ENCODE measurements at places on chromosomes 1 and 21.

- no peak for DNase-seq
Observed at GRCh38 chr1:23643736-23644554, 47.7 kb upstream of the RPL11 start.

GRCh38 chr1:223343692-223344091 is 20.3 kb downstream of the SUSD4 start:
- no peak for DNase-seq

DNA sequence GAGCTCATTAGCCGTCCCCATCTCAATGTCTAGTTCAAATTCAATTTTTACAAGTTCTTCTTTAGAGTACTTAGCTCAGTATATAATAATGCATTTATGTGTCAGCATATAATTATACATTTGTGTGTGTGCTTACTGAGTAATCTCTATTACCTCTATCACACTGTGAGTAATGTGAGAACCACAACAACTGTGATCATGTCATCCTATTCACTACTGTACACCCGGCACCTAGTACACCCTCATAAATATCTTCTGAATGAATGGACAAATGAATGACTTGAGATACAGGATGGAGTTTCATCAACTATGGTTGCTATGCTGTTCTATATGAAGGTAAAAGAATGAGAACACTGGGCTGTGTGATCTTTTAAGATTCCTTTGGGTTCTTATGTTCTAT is 124.0 kb downstream of the GPATCH2 start:
- DNase-seq, result no peak

GRCh38 chr1:213564215-213564659 is 423.5 kb upstream of the PROX1 start:
- DNase-seq, result no peak

- no peak for DNase-seq
Observed at GRCh38 chr1:221227872-221228337, 348.7 kb downstream of the HLX start.

GRCh38 chr1:20112279-20113000 is 6.9 kb downstream of the PLA2G2D start:
- no peak for DNase-seq

GRCh38 chr1:14522926-14523241 is 75.6 kb upstream of the KAZN start:
- no peak for DNase-seq

GRCh38 chr1:201172999-201173610 is 17.5 kb upstream of the IGFN1 start:
- no peak for DNase-seq

DNA sequence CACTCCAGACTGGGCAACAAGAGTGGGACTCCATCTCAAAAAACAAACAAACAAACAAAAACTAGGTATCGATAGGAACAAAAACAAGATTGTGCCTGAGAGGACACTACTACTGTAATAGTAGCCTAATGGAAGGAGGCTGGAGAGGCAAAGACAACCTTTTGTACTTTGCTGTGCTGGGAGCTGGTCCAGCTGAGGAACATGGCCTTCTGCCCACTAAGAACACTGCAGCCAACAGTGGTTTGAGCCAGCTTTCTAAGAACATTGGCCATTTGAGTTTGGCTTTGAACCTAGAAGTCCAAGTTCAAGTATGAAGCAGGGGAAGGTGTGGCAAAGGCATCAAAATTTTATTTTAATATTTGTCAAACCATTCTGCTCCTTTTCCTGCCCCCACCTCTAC is 22.7 kb upstream of the RGS8 start:
- DNase-seq, result no peak

DNA sequence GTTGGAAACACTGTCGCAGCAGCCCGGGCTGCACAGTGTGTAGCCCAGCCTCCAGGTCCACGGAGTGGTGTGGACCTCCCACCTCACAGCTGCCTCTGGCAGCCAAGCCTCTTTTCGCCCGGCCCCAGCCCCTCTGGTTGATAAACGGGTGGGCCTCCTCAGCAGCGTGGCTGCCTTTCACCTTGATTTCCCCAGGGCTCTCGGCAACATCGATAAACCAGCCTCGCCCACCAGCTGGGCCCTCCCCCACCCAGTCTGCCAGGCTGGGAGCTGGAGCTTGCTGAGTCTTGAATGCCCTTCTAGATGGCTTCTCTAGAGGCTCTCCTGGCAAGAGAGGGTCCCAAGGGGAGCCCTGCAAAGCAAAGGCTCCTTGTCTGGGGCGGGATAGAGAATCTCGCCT is 31.0 kb upstream of the LHX4 start:
- no peak for DNase-seq

DNA sequence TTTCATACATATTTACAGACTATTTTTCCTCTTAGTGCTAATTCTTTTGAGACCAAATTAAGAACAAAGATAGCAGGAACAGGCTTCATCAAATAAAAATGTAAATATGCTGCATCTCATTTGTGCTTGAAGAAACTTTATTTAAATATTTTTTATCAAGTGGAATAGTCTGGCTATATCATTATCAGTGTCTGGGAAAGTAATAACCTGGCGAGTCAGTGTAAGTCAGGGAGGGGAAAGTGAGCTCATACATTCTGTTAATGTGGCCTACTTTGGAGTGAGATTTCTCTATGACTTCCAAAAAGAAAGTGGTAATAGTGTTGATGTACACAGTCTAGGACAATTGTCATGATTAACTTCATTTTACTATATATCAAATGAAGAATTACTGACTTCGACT is 1045.1 kb downstream of the ADGRL2 start:
- no peak for DNase-seq

GRCh38 chr1:35835398-35835797 is 27.6 kb downstream of the AGO4 start:
- DNase-seq, result no peak

GRCh38 chr21:28253338-28253737 is 739.3 kb downstream of the LTN1 start:
- DNase-seq, result no peak

DNA sequence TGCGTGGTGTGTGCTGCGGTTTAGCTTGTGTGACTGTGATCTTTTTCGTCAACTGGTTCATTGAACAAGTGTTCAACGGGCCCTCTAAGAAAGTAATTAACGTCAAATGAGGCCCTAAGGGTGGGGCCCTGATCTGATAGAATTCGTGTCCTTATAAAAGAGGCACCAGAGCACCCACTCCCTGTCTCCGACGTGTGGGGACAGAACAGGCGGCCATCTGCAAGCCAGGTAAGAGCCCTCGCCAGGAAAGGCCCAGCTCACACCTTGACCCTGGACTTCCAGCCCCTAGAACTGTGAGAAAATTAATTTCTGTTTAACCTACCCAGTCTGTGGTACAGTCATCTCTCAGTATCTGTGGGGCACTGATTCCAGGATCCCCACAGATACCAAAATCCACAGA is 20.4 kb upstream of the SAMD11 start:
- no peak for DNase-seq

DNA sequence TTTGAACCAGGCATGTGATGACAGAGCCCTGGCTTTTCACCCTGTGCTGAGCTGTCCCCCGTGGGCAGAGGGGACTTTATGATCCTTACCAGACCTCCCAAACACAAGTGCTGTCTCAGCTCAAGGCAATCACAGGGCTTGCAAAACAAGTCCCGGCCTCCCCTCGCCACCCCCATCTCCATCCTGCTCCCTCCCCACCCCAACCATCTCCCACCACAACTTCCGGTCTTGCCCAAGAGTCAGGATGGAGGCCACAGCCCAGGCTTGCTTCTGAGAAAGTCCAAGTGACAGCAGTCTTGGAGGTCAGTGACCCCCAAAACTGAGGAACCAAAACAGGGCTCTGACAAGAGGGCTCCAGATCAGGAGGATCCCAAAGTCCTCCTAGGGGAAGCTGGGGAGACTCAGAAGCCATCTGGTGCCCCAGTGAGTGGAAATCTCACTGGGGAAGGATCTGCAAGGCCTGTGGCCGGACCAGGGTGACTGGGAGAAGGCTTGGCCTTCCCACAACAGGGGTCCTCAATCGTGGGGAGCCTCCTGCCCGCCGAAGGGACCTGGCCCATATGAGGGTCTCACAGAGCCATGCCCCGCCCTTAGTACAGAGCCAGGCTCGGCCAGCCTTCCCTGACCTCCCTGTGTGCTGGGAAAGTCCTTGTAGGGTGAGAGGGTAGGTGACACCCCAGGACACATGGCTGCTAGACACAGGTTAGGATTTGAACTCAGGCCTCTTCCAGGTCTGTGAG is 4.5 kb upstream of the SDC3 start:
- DNase-seq, result no peak

DNA sequence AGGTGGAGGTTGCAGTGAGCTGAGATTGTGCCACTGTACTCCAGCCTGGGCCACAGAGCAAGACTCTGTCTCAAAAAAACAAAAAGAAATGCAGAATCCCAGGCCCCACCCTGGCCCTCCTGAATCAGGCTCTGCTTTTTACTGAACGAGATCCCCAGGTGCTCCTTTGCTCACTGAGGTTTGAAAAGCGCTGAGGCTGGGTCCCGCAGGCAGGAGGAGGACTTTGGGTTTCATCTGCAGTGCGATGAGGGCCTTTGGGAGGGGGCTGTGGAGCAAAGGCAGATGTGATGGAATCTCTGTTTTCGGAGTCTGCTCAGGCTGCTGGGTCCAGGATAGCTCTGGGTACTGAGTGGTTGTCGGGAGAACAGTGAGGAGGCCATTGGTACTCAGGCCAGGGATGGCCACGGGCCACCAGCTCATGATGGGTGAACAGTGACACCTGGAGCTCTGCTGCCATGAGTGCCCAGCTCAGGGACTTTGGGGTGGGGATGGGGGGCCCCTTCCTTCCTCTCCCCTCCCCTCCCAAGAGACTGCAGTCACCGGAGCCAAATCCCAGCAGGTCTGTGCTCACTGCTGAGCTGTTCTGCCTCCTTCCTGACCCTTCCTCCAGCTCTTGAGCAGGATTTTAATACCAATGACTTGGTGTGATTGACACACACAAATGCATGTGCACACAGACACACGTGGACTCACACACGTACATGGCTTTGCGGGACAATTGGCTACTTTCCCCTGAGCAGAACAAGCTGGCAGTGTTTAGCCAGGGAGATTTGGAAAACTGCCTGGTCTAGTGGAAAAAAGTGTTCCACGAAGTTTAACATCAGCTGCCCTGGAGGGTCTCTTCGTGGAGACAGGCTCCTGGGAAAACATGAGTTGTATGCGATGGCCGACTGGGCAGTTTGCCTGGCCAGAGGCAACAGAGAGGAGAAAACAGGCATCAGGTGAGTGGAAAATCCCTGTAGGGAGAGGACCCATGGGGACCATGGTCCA is 3.6 kb upstream of the DHRS3 start:
- no peak for DNase-seq

GRCh38 chr1:53305650-53306049 is 22.2 kb downstream of the LRP8 start:
- DNase-seq, result no peak

GRCh38 chr1:19210772-19211549 is 895 bp upstream of the UBR4 start:
- DNase-seq, result no peak

- peak; percentile 6 for DNase-seq
Observed at GRCh38 chr1:61455400-61455799, 269.5 kb downstream of the TM2D1 start.

GRCh38 chr1:201719812-201720521 is 109.0 kb upstream of the IPO9 start:
- DNase-seq, result no peak

- no peak for DNase-seq
Observed at GRCh38 chr1:225694151-225694603, 41.3 kb upstream of the ENAH start.

DNA sequence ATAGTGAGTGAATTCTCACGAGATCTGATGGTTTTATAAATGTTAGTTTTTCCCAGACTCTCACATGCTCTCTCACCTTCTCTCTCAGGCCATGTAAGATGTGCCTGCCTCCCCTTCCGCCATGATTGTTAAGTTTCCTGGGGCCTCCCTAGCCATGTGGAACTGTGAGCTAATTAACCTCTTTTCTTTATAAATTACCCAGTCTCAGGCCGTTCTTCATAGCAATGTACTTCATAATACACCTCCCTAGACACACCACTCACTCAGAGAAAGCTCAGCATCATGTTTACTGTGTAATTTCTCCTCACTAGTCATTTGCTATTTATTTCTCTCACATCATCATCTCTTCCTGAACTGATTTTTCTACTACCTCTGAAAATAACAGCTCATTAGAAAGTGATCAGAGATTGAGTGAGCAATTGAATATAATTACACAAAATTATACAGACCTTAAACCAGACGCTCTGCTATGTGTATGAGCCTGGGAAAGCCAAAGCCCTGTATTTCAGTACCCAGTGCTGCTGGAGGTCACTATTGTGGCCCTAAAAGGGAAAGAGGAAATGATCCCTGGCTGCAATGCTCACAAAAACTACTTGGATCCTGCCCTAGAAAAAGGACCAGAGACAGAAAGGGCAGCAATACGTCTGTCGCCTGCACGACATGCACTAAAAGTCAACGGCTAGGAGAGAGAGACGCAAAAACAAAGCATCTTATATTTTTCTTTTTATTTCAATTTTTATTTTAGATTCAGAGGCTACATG is 284.5 kb downstream of the DSCAM start:
- DNase-seq, result no peak

- DNase-seq, result peak; percentile 49
Observed at GRCh38 chr1:100353071-100353801, 930 bp downstream of the CDC14A start.

Data from thymus (tissue), 14 donors.